Activated CD8-positive, alpha-beta memory T cell treated with anti-CD3 and anti-CD28 coated beads for 48 hours (primary cell): ENCODE measurements at places on chromosomes 13 and 19.

GRCh38 chr13:45434556-45435371 is 16.6 kb upstream of the SLC25A30 start:
- DNase-seq: no peak

DNA sequence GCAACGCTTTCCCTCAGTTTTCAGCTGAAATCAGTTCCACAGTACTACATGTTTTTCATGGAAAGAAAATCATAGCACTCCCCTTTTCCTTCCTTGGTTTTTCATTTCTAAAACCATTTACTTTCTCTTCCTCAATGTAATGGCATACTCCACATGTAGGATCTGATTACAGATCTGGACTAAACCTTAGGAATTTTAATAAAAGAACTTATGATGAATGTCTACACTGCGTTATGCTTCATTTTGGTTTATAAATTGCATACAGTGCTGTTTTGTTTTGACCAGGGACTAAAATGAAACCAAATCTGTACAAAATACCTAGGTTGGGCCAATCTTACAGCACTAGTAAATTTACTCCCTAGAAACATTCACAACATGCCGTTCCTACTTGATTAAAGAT is 589.9 kb downstream of the TBC1D4 start:
- DNase-seq: no peak

DNA sequence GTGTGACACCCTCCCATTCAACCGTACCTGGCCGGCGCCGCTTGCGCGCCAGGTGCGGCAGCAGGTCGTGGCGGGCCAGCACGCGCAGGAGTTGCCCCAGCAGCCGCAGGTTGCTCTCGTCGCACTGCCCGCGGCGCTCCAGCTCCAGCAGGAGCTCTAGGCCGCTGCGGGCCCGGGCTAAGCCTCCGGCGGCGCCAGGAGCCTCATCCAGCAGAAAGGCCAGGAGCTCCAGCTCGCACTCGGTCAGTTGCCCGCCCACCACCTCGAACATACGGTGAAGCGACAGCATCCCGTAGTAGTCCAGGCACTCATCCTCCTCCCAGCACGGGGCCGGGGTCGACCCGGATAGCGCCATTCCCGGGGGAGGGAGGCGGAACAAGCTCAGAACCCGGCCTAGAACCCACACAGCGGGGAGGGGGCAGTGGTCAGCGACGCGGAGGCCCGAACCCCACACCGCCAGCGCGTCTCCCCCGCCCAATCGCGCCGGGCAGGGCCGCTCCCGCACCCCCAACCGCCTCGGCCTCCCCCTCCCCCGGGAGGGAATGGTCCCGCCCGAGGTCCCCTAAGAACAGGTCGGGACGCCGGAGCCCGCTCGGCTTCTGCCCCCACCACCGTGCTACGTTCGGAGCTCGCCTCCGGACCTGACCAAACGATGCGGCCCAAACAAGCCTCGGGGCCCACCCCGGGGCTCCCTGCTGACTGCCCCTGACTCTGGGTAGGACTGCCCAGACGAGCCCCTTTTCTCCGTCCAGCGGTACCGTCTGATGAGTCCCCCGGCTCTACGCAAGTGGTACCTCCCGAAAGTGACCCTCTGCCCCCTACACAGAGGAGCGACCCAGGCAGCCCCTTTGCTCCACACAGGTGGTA is 591 bp downstream of the DEDD2 start:
- no peak for DNase-seq

- no peak for DNase-seq
Measured at GRCh38 chr13:78820541-78820940, 161.6 kb upstream of the OBI1 start.

GRCh38 chr19:10907925-10908324 is 20.5 kb downstream of the YIPF2 start:
- no peak for DNase-seq

DNA sequence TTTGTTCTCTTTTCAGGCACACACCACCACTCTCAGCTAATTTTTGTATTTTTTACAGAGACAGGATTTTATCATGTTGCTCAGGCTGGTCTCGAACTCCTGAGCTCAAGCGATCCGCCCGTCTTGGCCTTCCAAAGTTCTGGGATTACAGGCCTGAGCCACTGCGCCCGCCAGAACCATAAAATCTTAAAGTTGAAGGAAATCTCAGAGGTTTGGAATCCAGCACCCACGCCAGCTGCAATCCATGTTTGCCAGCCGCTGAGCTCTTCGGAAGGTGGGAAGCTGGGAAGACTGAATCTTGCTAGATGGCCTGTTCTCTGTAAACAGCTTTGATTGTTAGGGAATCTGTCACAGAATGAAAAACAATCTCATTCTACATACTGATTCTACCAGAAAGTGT is 38.5 kb downstream of the SPATA13 start:
- DNase-seq: no peak

- DNase-seq: no peak
Measured at GRCh38 chr13:31920727-31921100, 110.9 kb upstream of the FRY start.

DNA sequence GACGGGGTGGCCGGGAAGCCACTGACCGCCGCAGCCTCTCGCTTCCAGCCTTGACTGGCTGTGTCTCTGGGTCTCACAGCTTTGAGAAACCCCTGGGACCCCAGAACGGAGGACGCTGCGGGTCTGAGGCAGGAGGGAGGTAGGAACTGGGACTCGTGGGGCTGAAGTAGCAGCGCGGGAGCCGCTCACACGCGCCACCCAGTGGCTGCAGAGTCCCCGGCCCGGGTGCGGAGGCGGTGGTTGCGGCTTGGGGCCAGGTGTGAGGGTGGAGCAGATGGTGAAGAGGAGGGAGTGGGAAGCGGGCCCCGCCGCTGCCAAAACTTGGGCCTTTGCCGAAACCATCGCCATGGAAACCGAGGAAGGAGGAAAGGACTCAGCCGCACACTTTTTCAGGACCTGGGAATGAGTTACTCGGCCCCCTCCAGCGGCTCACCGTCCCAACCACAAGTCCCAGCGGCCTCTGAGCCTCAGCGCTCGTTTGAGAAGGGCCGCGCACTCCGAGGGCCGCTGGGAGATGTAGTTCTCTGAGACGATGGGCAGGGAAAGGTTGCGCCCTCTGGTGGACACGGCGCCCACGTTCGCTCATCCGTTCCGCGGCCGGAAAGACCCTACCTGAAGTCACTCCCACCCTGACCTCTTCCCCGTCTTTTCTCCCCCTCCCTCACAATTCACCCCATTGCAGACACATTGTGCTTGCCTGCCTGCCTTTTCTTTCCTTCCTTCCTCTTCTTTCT is 2.2 kb upstream of the SLC17A7 start:
- DNase-seq: peak; percentile 90

GRCh38 chr13:65907666-65908525 is 1322.2 kb downstream of the PCDH9 start:
- DNase-seq: no peak
